A549 treated with RU486 at 1 μM for 4 hours (cell line): ENCODE measurements at places on chromosomes 4 and X. TPM values are rescaled to one million over a fixed set of nuclear protein-coding genes. Genes with fewer than 3 reads are reported as not detected.

Gene PDLIM5
- 27.2 to 45.0 TPM (median 42.2 TPM) in 5 replicates for total RNA-seq

Gene SLIT2
- total RNA-seq, result 0.07 TPM in 1 of 5 replicates, not detected in the others

Gene HS6ST2
- 0.03 to 0.17 TPM (median 0.10 TPM) in 3 of 5 replicates, not detected in the others for total RNA-seq

Gene NWD2
- not detected in 5 replicates for total RNA-seq

Gene ZIC3
- not detected in 5 replicates for total RNA-seq

Gene ALAS2
- total RNA-seq, result not detected in 5 replicates

Gene ADGRG2
- 4.6 to 7.0 TPM (median 6.4 TPM) in 5 replicates for total RNA-seq
